ENCODE measurements at places on chromosomes 5 and 9. TPM values are rescaled to one million over a fixed set of nuclear protein-coding genes. Genes with fewer than 3 reads are reported as not detected.

Gene SLC34A3
- 0.27 TPM for polyA plus RNA-seq

Gene CARD9
- 0.77 TPM for polyA plus RNA-seq

Gene SLC35D2
- 0.07 TPM for polyA plus RNA-seq

Gene OR1Q1
- not detected for polyA plus RNA-seq

Gene GNAQ
- 74.2 TPM for polyA plus RNA-seq

Gene SPATA6L
- polyA plus RNA-seq: 0.89 TPM

Gene EXD3
- 32.9 TPM for polyA plus RNA-seq

Gene HTR1A
- polyA plus RNA-seq: not detected

Gene PLEKHG4B
- 0.32 TPM for polyA plus RNA-seq

Gene C9orf153
- not detected for polyA plus RNA-seq

Gene IPO11
- 11.8 TPM for polyA plus RNA-seq

Gene MUSK
- not detected for polyA plus RNA-seq

Gene PCDHGC3
- polyA plus RNA-seq: 2.1 TPM

Gene MEGF10
- 0.18 TPM for polyA plus RNA-seq

Gene OR1J2
- not detected for polyA plus RNA-seq

Gene TSLP
- not detected for polyA plus RNA-seq

Gene GRK6
- 22.6 TPM for polyA plus RNA-seq
